ENCODE measurements at places on chromosomes 6 and 20.

DNA sequence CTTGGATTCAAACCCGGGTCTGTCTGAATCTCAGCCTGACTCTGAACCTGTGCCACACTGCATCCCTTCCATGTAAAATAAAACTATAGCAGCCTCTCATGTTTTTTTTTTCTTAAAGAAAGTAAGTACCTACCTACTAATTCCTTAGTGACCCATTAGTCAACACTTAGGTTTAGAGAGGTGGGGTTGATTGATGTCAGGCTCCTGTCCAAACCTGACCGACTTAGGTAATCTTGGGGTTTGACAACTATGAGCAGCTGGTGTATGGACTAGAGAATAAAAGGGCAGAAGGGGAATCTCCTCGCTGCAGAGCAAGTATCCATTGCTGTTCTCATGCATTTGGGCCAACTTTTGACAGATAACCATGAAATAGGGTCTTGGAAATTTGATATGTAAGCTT, 6.5 kb downstream of the NKAIN2 start:
- no peak for DNase-seq

DNA sequence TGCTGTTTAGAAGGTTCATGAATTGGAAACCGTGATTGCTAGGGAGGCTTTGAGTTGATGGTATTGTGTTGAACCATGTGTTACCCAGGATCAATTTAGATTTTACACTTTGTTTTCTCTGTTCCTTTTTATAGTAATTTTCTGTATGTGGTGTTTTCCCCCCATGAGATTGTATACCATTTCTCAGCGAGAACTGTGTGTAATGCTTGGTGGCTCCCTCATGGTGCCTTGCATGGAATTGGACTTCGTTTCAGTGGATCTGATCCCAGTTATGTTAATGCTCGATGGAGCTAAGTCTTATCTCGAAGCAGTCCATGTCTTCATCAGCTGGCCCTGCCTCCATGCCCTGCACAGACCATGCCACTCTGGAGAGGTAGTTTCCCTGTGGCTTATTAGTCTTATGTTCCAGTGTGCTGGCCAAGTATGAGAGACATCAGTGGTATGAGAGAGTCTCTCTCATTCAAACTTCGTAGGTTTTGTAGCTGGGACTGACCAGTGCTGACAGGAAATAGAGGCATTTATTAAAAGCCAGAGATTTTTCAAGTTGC, 18.7 kb downstream of the PTPN1 start:
- no peak for DNase-seq

DNA sequence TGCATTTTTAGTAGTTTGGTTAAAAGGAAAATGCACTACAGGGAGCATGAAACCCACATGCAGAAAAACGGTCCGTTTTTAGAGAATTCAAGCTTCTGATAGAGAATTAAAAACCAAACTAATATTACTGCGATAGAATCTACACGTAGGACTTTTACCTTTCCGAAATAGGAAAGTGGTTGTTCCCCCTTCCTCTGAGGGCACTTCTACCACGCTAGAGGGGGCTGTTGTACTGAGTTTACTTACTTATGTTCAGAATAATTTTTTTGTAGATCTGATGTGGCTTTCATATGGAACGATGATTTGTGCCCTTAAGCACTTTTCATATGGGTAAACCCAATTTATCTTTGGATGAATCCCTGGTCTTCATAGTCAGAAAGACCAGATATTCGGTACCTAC, 264.3 kb upstream of the PLN start:
- no peak for DNase-seq

DNA sequence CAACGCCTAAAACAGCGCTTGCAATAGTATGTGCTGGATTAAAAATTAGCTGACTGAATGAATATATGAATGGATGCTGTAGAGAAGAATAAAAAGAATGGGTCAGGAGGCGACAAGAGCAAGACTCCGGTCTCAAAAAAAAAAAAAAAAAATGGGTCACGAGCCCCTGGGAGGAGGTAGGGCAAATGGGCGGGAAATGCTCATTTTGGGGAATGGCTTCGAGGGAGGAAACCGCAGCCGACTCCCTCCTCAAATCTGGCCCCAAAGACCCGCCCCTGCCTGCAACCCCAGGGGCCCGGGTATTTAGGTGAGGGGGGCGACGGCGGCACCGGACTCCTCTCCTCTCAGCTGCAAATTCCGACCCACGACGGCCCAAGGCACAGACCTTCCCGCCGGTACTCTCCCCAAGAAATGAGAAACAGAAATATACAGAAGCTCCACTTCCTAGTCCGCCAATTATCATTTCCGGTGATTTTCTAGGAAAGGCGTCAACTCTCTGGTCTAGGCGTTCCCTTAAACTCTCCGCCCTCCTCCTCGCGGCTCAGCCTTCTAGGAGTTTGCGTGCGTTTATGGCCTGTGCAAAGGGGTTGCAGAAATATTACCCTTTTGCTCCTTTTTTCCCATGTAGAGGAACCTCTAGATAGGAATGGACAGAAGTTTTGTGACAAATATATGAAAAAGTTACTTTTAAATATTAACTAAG, at the start of gene ZNF311:
Gene ZNF311, minus strand, starts transcription at position 133 of the 703 bp plus-strand sequence. CDS start 1,361 bp downstream, outside the sequence.
- DNase-seq = no peak

DNA sequence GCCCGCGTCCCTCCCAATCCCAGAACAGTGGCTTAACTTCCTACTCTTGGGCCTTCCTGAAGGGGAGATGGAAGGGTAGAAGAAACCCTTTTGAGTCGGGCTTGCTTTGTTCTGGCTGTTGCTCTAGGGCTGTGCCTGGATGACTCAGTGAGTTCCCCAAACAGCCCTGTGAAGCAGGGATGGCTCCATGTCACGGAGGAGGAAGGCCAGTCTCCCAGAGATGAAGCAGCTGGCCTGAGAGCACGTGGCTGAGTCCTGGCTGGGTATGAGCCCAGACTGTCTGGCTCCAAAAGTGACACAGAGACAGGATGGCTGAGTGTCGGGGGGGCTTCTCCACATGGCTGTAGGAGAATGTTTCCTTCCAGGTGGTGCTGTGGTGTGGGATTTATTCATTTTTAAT, 4.6 kb downstream of the SYTL3 start:
- no peak for DNase-seq

GRCh38 chr6:136922685-136923006, 545 bp downstream of the SLC35D3 start:
- DNase-seq = no peak

- no peak for DNase-seq
These were observed 19.7 kb downstream of the NPEPL1 start for GRCh38 chr20:58712151-58712791.

GRCh38 chr6:136208783-136209182, 41.3 kb downstream of the MTFR2 start:
- no peak for DNase-seq

DNA sequence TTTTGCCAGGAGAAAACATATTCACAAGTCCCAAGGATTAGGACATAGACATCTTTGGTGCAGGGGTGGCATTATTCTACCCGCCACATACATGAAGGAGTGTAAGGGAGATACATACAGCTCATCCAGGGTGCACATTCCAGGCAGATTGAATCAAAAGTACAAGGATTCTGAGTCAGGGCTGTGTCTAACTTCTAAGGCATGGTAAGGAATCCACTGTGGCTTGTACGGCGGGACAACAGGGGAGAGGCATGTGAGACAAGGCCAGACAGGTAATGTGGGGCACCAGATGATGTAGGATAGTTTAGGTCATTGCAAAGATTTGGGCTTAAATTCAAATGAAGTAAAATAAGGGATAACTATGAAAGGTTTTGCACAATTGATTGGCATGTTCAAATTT, 780.9 kb downstream of the C6orf118 start:
- DNase-seq = no peak

DNA sequence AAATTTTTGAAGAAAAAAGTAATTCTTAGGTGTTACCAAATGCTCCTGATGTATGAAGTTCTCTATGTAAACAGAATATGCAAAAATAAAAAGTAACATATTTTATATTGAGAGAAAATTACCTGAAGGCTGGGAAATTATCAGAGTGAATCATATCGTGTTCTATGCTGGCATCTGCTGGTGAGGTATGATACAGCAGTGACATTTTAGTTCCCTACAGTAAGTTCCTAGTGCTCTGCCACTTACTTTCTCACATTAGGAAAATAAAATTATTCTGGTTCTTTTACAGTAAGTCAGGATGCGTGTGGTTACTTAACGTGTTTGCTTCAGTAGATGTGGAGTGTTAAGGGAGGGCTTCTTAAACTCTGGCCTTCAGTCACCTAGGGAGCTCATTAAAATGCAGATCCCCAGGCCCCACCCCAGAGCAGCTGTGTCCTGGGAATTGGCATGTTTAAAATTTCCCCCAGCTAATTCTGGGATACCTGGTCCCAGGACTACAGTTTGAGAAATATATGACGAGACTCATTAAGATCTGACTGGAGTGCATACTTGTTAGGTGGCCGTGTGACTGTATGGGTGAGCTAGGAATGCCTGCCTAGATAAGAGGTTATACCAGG, 3.2 kb downstream of the ACTR5 start:
- no peak for DNase-seq

GRCh38 chr6:40344566-40345167, 242.5 kb downstream of the LRFN2 start:
- no peak for DNase-seq

- no peak for DNase-seq
These were observed 45.5 kb upstream of the SNAP25 start for GRCh38 chr20:10172998-10173655.
